A549 treated with Mapracorat at 1 μM for 4 hours (cell line): ENCODE measurements at places on chromosomes 13 and 19. TPM values are rescaled to one million over a fixed set of nuclear protein-coding genes. Genes with fewer than 3 reads are reported as not detected.

The CNMD gene
- not detected in 5 replicates for total RNA-seq

The MYBPC2 gene
- 0.03 TPM in 1 of 5 replicates, not detected in the others for total RNA-seq

The ZNF492 gene
- total RNA-seq = not detected in 5 replicates

The MYO16 gene
- total RNA-seq = 0.01 to 0.07 TPM (median 0.05 TPM) in 5 replicates

The GMIP gene
- total RNA-seq = 4.2 to 6.3 TPM (median 5.4 TPM) in 5 replicates

The UBE2L5 gene
- not detected in 5 replicates for total RNA-seq
